ENCODE measurements at places on chromosomes 6 and 20.

DNA sequence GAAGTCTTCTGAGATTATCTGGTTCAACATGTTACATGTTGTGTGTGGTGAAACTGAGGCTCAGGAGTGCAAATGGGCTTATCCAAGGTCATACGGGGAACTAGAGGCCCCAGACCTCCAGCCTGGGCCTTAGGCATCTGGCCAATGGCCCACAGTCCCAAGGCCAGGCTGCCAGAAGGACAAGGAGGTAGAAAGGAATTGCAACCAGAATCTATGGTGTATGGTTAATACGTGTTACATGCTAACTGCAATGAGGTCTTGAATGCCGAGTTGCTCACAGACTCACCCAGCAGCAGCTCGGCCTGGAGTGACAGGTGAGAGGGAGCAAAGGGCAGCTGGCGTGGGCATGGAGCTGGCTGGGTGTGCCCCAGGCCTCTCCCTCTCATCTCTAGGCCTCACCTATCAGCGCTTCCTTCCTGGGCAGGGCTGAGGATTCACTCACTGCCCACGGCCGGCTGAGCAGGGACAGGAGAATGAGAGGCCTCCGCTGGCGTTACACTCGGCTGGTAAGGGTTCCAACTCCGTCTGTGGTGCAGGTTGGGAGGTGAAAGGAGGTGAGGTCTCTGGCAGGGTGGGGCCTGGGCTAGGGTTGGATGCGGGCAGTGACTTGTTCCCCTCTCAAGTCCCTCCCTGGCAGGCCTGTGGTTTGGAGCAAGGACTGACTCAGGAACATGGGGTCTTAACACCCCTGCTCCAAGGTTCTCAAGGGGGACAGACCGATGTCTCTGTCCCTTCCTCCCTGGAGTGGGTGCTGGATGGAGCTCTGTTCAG is at the start of gene TLDC2:
Gene TLDC2 (plus strand): TSS at position 437 of the 771 bp plus-strand sequence. CDS start 37 bp downstream, at position 474.
- H3K4me1 ChIP-seq, result no peaks in the 10 kb centered on the region
- no peak within 1 kb of the TSS for H3K27ac ChIP-seq
- no peaks in the 10 kb centered on the region for H3K36me3 ChIP-seq
- no peaks in the 10 kb centered on the region for H3K27me3 ChIP-seq
- no peak within 1 kb of the TSS for H3K4me3 ChIP-seq
- no peak for DNase-seq

- H3K36me3 ChIP-seq, result no peaks in the 10 kb centered on the region
- DNase-seq, result no peak
- no peak overlapping the region for H3K4me3 ChIP-seq
- H3K27ac ChIP-seq, result no peak overlapping the region
Measured at GRCh38 chr6:40744835-40745234, 157.7 kb upstream of the LRFN2 start.

- DNase-seq, result no peak
- H3K4me3 ChIP-seq, result peak overlapping the region; percentile 53
- no peaks in the 10 kb centered on the region for H3K36me3 ChIP-seq
- H3K27ac ChIP-seq, result peak overlapping the region; percentile 85
- H3K27me3 ChIP-seq, result peaks cover 8% of the 10 kb centered on the region
- H3K4me1 ChIP-seq, result no peaks in the 10 kb centered on the region
Measured at GRCh38 chr6:27894839-27895762, 17.1 kb downstream of the OR2B2 start.

DNA sequence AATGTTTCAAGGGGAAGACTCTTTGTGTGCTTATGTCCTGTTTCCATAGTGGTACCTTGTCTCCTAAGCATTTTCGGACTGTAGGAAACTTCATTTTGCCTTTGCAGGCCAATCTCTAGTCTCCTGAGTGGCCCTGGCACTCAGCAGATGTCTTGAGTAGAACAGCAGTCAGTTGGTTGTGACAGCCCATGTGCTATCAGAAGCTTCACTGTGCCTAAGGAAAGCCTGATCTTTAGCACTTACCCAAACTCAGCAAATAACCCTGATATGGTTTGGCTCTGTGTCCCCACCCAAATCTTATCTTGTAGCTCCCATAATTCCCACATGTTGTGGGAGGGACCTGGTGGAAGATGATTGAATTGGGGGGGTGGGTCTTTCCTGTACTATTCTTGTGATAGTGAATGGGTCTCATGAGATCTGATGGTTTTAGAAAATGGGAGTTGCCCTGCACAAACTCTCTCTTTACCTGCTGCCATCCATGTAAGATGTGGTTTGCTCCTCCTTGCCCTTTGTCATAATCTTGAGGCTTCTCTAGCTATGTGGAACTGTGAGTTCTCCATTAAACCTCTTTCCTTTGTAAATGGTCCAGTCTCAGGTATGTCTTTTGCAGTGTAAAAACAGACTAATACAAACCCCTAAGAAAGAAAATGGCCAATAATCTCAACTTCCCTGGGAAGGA is 15.9 kb upstream of the SRPK1 start:
- H3K36me3 ChIP-seq, result no peaks in the 10 kb centered on the region
- H3K27ac ChIP-seq, result no peak overlapping the region
- DNase-seq, result no peak
- no peaks in the 10 kb centered on the region for H3K27me3 ChIP-seq
- no peak overlapping the region for H3K4me3 ChIP-seq

DNA sequence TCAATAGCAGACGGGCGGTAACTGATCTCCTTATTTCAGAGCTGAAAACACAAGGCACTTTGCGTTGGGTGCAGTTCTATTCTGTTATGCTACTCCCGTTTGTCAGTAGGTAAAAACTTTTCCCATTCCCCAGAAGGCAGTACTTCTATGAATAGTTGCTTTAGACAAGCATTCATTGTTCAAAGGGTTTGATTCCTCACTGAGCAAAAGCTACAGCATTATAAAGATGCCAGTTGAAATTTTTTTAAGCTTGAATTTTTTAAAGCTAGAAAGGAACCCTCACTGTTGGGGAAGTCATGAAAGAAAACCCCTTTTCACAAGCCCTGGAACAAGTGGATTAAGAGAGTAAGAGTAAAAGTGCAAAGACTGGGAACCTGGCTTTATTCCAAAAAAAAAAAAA is 42.3 kb downstream of the FUT9 start:
- H3K27ac ChIP-seq, result no peak overlapping the region
- H3K27me3 ChIP-seq, result no peaks in the 10 kb centered on the region
- H3K4me3 ChIP-seq, result no peak overlapping the region
- H3K36me3 ChIP-seq, result no peaks in the 10 kb centered on the region
- H3K4me1 ChIP-seq, result no peaks in the 10 kb centered on the region

DNA sequence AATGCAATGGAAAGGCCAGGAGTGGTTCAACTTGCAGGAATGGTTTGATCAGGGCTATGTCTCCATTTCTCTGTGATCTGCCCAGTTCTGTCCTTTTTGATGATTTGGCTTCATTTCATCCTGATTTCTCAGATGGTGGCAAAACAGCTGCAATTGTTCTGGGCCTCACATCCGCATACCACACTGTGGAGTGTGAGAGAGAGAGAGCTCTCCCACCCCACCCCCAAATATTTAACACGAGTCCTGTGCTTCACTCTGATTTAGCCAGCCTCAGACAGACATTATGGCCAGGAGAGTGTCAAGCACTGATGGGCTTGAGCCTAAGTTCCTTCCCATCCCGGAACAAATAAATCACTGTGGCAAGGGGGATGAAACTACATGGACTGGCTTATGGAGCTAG is 284.6 kb downstream of the CDC5L start:
- H3K4me1 ChIP-seq, result no peaks in the 10 kb centered on the region
- H3K36me3 ChIP-seq, result no peaks in the 10 kb centered on the region
- H3K4me3 ChIP-seq, result no peak overlapping the region
- DNase-seq, result no peak

DNA sequence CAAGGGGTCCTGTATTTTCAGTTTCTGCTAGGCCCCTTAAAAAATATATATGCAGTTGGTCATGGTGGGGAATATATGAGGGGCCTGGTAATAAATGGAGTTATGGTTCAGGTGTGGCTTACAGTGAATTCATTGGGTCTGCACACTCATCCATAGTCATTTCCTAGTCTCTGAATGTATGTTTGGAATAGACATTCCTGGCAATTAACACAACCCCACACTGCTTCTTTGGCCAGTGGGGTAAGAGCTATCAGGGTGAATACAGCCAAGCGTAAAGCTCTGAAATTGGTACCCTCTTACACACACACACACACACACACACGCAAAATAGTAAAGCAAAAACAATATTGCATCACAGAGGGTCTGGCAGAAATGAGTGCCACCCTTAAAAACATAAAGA is 56.5 kb downstream of the QRSL1 start:
- H3K4me3 ChIP-seq, result no peak overlapping the region
- no peak overlapping the region for H3K27ac ChIP-seq
- no peaks in the 10 kb centered on the region for H3K27me3 ChIP-seq
- no peaks in the 10 kb centered on the region for H3K36me3 ChIP-seq

DNA sequence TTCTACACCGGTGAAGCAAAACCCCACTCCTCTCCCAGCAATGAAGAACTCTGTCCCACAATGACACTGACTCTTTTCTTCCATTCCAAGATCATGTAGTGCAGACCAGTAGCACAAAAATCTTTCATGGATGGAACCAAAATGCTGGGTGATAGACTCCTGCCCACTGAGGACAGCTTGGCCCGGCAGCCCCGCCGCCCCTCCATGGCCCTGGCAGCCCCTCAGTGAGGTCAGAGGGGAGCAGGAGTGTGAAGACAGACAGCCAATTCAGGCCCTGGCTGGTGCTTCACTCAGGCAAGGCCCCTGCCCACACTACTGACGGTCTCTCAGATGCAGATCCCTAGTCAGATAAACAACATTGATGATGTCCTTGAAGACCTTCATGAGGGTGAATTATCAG is 131.9 kb upstream of the SYNDIG1 start:
- no peaks in the 10 kb centered on the region for H3K36me3 ChIP-seq
- no peak for DNase-seq
- H3K27me3 ChIP-seq, result no peaks in the 10 kb centered on the region
- no peaks in the 10 kb centered on the region for H3K4me1 ChIP-seq
- H3K27ac ChIP-seq, result no peak overlapping the region
- H3K4me3 ChIP-seq, result no peak overlapping the region

DNA sequence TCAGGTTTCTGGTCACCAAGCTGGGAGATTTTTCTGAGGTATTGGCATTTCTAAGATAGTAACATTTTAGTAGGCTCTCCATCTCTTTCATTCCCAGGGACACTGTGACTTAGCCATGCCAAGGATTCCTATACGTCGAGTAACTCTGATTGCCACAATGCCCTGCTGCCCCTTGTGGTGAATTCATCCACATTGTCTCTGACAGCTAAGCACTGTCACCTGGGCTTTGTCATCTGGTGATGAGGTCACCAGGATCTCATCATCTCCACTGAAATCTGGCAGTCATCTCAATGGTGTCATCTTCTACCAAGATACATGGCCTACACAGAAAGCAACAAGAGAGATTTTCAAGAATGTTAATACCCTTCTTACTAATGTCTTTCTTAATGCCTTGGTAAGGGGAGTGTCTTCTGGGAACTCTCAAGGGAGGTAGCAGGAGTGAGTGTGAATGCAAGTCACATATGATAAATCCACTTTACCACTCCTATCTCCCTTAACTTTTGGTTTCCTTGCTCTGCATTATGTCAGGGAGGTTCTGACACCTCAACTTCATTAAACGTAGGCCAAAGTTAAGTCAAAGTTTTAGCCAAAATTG is 246.7 kb downstream of the CD109 start:
- DNase-seq, result no peak
- no peak overlapping the region for H3K4me3 ChIP-seq
- no peak overlapping the region for H3K27ac ChIP-seq
- H3K27me3 ChIP-seq, result no peaks in the 10 kb centered on the region
- no peaks in the 10 kb centered on the region for H3K36me3 ChIP-seq

DNA sequence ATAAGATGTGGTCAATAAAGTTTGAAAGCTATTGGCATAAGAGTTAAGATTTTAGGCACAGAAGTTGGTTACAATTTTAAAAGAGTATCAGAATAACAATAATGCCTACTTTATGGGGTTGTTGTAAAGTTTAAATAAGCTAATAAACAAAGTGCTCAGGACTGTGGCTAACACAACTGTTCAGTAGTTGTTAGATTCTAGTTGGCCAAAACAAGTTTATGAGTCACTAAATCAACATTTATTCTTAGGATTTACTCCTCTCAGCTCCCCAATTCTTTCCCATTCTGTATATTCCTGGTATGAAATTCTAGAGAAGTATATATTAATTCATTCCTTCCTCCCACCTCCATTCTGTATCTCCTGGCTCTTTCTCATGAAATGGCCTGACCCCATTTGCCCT is 14.5 kb downstream of the RMND1 start:
- H3K27me3 ChIP-seq, result no peaks in the 10 kb centered on the region
- no peak overlapping the region for H3K4me3 ChIP-seq
- H3K4me1 ChIP-seq, result no peaks in the 10 kb centered on the region
- no peak for DNase-seq
- H3K27ac ChIP-seq, result no peak overlapping the region

DNA sequence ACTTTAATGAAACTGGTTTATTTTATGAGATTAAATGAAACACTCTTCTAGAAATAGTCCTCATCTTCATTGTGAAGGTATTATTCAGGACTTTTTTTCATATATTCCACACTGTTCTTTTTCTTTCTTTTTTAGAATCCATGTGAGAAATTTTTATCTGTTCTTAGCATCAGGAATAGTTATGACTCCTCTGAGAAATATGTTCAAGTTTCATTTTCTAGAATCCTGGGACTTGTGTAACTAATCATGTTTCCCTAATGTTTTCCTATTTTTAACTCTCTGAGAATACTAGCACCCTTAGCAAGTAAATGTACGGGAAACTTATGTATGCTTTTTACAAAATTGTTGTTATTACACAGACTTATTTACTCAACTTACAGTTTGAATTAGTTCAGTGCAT is 407.8 kb downstream of the CBLN4 start:
- no peaks in the 10 kb centered on the region for H3K4me1 ChIP-seq
- no peak overlapping the region for H3K4me3 ChIP-seq
- H3K27me3 ChIP-seq, result no peaks in the 10 kb centered on the region
- no peak for DNase-seq

DNA sequence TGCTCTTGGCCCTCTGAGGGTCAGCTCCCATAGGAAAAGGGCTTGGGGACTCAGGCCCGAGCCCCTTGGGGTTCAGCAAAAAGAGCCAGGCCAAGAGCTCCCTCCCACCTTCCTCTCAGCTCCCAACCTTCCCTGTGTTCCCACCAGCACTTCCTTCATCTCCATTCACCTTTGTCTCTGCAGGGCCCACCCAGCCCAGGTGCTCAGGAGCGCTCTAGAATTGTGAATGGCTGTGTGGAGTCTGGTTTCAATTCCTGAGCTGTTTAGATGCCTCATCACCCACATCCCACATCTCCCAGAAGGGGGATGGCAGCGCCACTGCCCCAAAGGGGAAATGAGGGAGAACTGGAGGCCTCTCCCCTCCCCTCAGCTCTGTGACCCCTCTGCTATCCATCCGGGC is 7.7 kb downstream of the GRM4 start:
- H3K36me3 ChIP-seq, result no peaks in the 10 kb centered on the region
- H3K27me3 ChIP-seq, result no peaks in the 10 kb centered on the region
- no peak overlapping the region for H3K4me3 ChIP-seq
- H3K27ac ChIP-seq, result no peak overlapping the region
- DNase-seq, result no peak
- H3K4me1 ChIP-seq, result no peaks in the 10 kb centered on the region

GRCh38 chr20:22586645-22587310 is 2.4 kb upstream of the FOXA2 start:
- peaks cover 7% of the 10 kb centered on the region for H3K4me1 ChIP-seq
- no peak overlapping the region for H3K27ac ChIP-seq
- no peak for DNase-seq
- H3K36me3 ChIP-seq, result no peaks in the 10 kb centered on the region
- H3K4me3 ChIP-seq, result no peak overlapping the region

GRCh38 chr6:21855811-21856455 is 262.4 kb downstream of the SOX4 start:
- no peak overlapping the region for H3K27ac ChIP-seq
- no peak for DNase-seq
- H3K4me1 ChIP-seq, result no peaks in the 10 kb centered on the region
- H3K36me3 ChIP-seq, result no peaks in the 10 kb centered on the region
- H3K27me3 ChIP-seq, result no peaks in the 10 kb centered on the region
- no peak overlapping the region for H3K4me3 ChIP-seq
